ENCODE measurements at places on chromosomes 7 and 10. TPM values are rescaled to one million over a fixed set of nuclear protein-coding genes. Genes with fewer than 3 reads are reported as not detected.

GRCh38 chr10:74025380-74025978 lies 27.6 kb downstream of the VCL start:
- H3K4me3 ChIP-seq, result no peak overlapping the region
- peaks cover 85% of the 10 kb centered on the region for H3K4me1 ChIP-seq
- peaks cover 7% of the 10 kb centered on the region for H3K36me3 ChIP-seq
- no peak overlapping the region for H3K27ac ChIP-seq

- DNase-seq, result peak; percentile 49
- H3K27me3 ChIP-seq, result no peaks in the 10 kb centered on the region
- H3K27ac ChIP-seq, result no peak overlapping the region
- no peaks in the 10 kb centered on the region for H3K36me3 ChIP-seq
- no peak overlapping the region for H3K4me3 ChIP-seq
- peaks cover 30% of the 10 kb centered on the region for H3K4me1 ChIP-seq
Measured at GRCh38 chr7:75621124-75621523, 117.6 kb downstream of the HIP1 start.

DNA sequence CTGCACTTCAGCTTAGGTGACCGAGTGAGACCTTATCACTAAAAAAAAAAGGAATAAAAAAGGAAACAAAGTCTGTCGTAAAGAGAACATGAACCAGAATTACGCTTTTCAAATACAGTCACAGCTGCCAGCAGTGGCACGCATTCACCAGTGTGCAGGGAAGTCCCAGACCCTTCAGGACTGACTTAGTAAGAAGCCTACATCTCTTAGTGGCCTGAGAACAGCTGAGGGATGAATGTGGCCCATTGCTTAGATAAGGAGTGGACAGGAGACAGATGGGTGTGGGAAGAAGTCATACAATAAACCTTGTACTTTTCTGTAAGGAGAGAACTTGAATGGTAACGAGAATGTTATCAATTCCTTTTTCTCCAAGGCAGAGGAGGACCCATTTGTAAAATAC lies 178.5 kb downstream of the JCAD start:
- no peak for DNase-seq
- H3K4me1 ChIP-seq, result peaks cover 26% of the 10 kb centered on the region

GRCh38 chr7:26437003-26437532 lies 145.4 kb downstream of the SNX10 start:
- no peaks in the 10 kb centered on the region for H3K36me3 ChIP-seq
- H3K27me3 ChIP-seq, result no peaks in the 10 kb centered on the region
- no peaks in the 10 kb centered on the region for H3K4me1 ChIP-seq
- DNase-seq, result no peak
- H3K4me3 ChIP-seq, result no peak overlapping the region

DNA sequence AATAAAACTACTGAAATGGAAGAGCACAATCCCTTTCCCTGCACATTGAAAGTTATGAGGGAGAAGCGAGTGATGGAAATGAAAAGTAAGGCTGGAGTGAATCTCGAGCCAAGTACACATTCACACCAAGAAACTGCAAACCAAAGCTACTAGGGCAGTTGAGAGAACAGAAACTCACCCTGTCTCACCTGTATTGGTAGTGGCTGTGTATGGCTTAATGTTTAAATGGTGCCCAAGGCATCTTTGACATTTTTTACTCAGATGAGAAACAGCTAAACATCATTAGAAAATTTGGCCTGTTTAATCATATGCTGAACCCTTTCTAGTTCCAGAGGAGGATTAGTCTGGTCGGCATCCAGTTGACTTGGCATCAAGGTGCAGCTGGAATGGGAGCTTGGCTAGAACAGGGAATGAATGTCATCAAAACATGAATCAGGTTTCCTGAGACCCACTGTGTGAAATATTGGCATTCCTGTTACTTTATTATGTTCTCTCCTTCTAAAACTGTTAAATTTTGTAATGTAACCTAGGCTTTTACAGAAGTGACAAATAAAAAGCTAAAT lies 840.8 kb downstream of the GRM8 start:
- H3K27me3 ChIP-seq, result no peaks in the 10 kb centered on the region
- DNase-seq, result no peak
- H3K36me3 ChIP-seq, result no peaks in the 10 kb centered on the region

DNA sequence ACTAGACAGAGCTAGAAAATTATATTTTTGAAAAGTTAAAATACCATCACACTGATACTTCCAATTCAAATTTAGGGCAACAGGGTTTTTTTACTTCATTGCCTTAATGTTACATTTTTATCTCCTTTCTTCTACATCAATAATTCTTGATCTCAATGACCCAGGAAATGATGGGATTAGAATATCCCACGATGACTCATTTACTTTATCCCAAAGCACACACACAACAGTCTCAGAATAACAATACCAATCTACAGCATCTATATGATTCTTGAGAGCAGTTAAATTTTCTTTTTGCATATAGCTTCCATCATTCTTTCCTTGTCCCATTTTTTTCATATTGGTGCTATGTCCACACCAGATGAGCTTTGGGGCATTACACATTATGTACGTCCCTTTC lies 98.4 kb upstream of the EEPD1 start:
- H3K27ac ChIP-seq, result no peak overlapping the region
- no peaks in the 10 kb centered on the region for H3K36me3 ChIP-seq
- H3K4me1 ChIP-seq, result peaks cover 10% of the 10 kb centered on the region
- DNase-seq, result no peak
- no peaks in the 10 kb centered on the region for H3K27me3 ChIP-seq

- H3K36me3 ChIP-seq, result no peaks in the 10 kb centered on the region
- no peak for DNase-seq
- no peaks in the 10 kb centered on the region for H3K27me3 ChIP-seq
- no peaks in the 10 kb centered on the region for H3K4me1 ChIP-seq
Measured at GRCh38 chr10:51640120-51640819, 59.1 kb downstream of the CSTF2T start.

DNA sequence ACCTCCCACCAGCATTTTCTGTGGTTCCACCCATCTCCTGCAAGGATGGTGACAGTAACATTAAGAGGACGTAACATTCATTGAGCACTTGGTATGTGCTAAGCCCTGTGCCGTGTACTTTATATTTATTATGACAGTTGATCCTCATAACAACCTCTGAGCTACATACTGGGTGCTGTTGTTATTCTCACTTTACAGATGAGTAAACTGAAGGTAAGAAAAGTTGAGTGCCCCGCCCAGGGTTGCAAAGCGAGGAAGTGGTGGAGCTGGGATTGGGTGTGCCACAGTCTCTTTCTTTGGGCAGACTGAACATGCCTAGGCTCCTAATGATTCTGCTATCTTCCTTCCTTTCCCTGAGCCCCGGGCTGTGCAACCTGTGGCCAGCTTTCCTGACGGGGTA lies 107.4 kb downstream of the SH3PXD2A start:
- peak overlapping the region; percentile 54 for H3K27ac ChIP-seq
- H3K27me3 ChIP-seq, result no peaks in the 10 kb centered on the region
- no peaks in the 10 kb centered on the region for H3K36me3 ChIP-seq
- no peak overlapping the region for H3K4me3 ChIP-seq
- no peak for DNase-seq
- peaks cover 25% of the 10 kb centered on the region for H3K4me1 ChIP-seq

DNA sequence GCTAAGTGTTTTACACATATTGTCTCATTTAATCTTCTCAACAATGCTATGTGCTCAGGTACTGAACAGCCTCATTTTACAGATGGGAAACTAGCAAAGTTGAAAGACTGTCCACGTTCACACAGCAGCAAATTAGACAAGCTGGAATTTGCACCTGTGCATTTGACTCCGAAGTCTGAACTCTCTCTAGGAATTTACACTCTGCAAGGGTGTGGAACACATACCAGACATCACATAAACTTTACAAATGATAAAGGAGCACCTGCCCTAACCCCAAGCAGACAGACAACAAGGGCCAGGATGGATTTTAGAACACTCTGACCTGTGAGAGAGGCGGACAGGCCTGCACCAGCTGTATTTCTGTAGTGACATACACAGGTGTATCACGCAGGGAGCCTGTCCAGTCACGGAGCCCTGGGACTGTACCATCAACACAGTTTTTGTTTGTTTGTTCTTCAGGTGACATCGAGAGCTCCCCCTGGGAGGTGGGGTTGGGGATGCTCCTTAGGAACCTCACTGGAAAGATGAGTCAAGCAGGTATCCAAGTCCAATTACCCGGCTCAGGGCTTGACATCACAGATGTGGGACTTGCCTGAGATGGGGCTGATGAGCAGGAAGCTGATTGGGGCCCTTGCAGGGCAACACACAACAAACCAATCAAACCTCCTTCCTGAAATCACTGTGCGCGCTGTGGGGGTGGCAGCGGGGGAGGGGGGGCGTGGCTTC lies 31.0 kb downstream of the MKI67 start:
- H3K36me3 ChIP-seq, result no peaks in the 10 kb centered on the region
- DNase-seq, result no peak
- H3K4me3 ChIP-seq, result no peak overlapping the region
- no peak overlapping the region for H3K27ac ChIP-seq
- no peaks in the 10 kb centered on the region for H3K4me1 ChIP-seq
- no peaks in the 10 kb centered on the region for H3K27me3 ChIP-seq

DNA sequence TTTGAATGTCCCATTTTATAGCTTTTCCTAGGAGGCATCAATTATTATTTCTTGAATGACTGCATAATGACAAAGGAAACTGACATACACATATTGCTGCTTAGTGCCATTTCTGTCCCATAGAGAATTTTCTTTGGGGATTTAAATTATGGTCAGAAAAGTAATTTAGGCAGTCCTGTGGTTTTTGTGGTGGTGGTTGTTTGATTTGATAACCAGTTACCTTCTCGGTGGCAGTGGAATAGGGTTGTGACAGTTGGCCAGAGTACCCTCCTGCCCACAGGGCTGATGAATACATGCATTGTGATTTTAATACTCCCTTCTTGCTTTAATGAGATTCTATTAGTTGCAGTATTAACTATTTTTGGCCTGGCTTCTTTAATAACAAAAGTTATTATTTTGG lies 6.6 kb upstream of the SGCE start:
- no peak for DNase-seq
- H3K4me1 ChIP-seq, result no peaks in the 10 kb centered on the region
- no peak overlapping the region for H3K4me3 ChIP-seq
- no peaks in the 10 kb centered on the region for H3K27me3 ChIP-seq
- no peaks in the 10 kb centered on the region for H3K36me3 ChIP-seq

DNA sequence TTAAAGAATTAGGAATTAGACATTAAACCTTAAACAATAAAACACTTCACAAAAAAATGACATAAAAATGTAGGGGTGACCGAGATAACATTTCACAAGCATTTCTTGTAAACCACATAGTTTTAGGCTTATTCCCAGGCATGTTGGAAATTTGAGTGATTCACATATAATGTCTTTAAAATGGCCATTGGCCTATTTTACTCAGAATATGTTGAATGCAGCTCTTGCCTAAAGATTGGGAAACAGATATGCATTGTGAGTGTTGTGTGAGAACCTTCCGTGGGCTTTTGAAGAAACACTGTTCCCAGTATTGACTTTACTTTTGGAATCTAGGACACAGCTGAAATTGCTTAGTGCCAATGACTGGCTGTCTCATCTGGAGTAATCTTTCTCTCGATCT lies 79.6 kb downstream of the ARL5B start:
- no peaks in the 10 kb centered on the region for H3K4me1 ChIP-seq
- H3K27ac ChIP-seq, result no peak overlapping the region
- no peaks in the 10 kb centered on the region for H3K27me3 ChIP-seq
- no peaks in the 10 kb centered on the region for H3K36me3 ChIP-seq

- H3K4me3 ChIP-seq, result no peak overlapping the region
- no peaks in the 10 kb centered on the region for H3K27me3 ChIP-seq
- H3K27ac ChIP-seq, result no peak overlapping the region
Measured at GRCh38 chr7:2269991-2270460, 28.0 kb downstream of the NUDT1 start.

GRCh38 chr10:12707461-12708185 lies 293.9 kb downstream of the CCDC3 start:
- no peaks in the 10 kb centered on the region for H3K27me3 ChIP-seq
- H3K36me3 ChIP-seq, result no peaks in the 10 kb centered on the region
- no peak for DNase-seq
- H3K27ac ChIP-seq, result peak overlapping the region; percentile 73
- H3K4me3 ChIP-seq, result no peak overlapping the region

DNA sequence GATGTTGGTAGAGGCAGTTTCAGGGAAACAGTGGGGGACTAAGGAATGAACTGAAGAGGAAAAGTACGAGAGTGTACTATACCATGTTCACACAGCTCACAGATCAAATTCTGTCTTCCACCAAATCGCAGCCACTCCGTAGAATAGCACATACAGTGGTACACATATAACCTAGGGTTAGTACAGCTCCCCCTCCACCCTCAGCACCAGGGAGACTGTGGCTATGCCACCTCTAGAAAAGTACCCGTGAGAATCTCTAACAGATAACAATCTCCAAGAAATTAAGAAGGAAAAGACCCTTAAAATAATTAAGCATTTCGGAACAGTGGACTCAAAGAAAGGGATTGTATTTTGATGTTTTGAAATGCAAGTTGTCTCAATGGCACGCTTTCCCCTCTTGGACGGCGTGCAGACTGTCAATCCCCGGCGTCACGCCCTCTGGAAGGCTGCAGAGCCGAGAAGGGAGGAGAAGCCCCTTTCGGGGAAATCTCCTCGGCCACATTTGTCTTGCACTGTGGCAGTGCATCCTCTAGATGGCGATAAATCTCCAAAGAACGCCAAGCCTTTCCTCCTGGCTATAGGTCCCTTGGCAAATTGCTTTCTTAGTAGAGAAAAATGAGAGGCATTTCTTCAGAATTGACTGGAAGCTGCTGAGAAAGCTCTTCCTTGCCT lies 345.0 kb downstream of the REEP3 start:
- no peaks in the 10 kb centered on the region for H3K36me3 ChIP-seq
- H3K27me3 ChIP-seq, result no peaks in the 10 kb centered on the region
- peaks cover 5% of the 10 kb centered on the region for H3K4me1 ChIP-seq

DNA sequence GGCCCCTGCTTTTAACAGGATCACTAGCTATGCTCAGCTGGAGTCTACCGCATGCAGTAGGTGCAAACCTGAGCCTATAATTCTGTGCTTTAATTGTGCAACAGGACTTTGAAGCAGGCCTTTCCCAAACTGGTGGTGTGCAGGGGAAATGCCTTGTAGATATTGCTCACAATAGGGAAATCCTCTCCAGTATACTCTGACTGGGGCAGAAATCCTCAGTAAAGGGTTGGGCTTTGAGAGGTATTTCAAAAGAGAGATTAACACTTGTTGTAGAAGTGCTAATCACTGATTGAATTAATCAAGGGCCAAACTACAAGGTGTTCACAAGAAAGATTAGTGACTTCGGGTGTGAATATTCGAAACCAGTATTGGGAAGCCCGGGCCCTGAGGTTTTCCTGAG lies 58.5 kb upstream of the EXOC6 start:
- H3K36me3 ChIP-seq, result no peaks in the 10 kb centered on the region
- H3K27ac ChIP-seq, result no peak overlapping the region
- H3K27me3 ChIP-seq, result peaks cover 2% of the 10 kb centered on the region

The STAG3 gene
- 0.11 TPM for polyA plus RNA-seq

The ACBD7 gene
- 0.08 TPM for polyA plus RNA-seq

The OR6V1 gene
- not detected for polyA plus RNA-seq

The CPN1 gene
- polyA plus RNA-seq, result not detected

The SGCE gene
- polyA plus RNA-seq, result 15.5 TPM

The CTTNBP2 gene
- polyA plus RNA-seq, result 0.65 TPM
